ENCODE measurements at places on chromosomes 7 and 10. TPM values are rescaled to one million over a fixed set of nuclear protein-coding genes. Genes with fewer than 3 reads are reported as not detected.
A peak's percentile ranks its signal among the peaks of the same experiment; 100 is the strongest.

GATA3 gene
- 10.4 TPM for total RNA-seq

- H3K27ac ChIP-seq = no peak overlapping the region
- no peak for DNase-seq
- H3K4me3 ChIP-seq = no peak overlapping the region
- H3K4me1 ChIP-seq = no peaks in the 10 kb centered on the region
- no peaks in the 10 kb centered on the region for H3K36me3 ChIP-seq
These were observed 26.8 kb downstream of the EN2 start for GRCh38 chr7:155484483-155485399.

GRCh38 chr10:5888843-5889623 lies 660 bp downstream of the ANKRD16 start:
- H3K27me3 ChIP-seq = no peaks in the 10 kb centered on the region
- H3K27ac ChIP-seq = peak overlapping the region; percentile 73
- H3K4me3 ChIP-seq = peak overlapping the region; percentile 85
- no peaks in the 10 kb centered on the region for H3K36me3 ChIP-seq
- H3K4me1 ChIP-seq = peaks cover 7% of the 10 kb centered on the region
- DNase-seq = no peak

- no peaks in the 10 kb centered on the region for H3K27me3 ChIP-seq
- peak overlapping the region; percentile 53 for H3K27ac ChIP-seq
- no peaks in the 10 kb centered on the region for H3K4me1 ChIP-seq
- H3K36me3 ChIP-seq = peaks cover 10% of the 10 kb centered on the region
These were observed 42.3 kb downstream of the FBH1 start for GRCh38 chr10:5932345-5932744.

GRCh38 chr10:123381224-123381623 lies 227.0 kb downstream of the BUB3 start:
- H3K36me3 ChIP-seq = no peaks in the 10 kb centered on the region
- no peaks in the 10 kb centered on the region for H3K4me1 ChIP-seq
- H3K4me3 ChIP-seq = no peak overlapping the region
- no peak for DNase-seq
- H3K27me3 ChIP-seq = peaks cover 2% of the 10 kb centered on the region
- H3K27ac ChIP-seq = no peak overlapping the region

All from prostate gland (tissue), 2 donors.